ENCODE measurements at places on chromosomes 1 and 21.

DNA sequence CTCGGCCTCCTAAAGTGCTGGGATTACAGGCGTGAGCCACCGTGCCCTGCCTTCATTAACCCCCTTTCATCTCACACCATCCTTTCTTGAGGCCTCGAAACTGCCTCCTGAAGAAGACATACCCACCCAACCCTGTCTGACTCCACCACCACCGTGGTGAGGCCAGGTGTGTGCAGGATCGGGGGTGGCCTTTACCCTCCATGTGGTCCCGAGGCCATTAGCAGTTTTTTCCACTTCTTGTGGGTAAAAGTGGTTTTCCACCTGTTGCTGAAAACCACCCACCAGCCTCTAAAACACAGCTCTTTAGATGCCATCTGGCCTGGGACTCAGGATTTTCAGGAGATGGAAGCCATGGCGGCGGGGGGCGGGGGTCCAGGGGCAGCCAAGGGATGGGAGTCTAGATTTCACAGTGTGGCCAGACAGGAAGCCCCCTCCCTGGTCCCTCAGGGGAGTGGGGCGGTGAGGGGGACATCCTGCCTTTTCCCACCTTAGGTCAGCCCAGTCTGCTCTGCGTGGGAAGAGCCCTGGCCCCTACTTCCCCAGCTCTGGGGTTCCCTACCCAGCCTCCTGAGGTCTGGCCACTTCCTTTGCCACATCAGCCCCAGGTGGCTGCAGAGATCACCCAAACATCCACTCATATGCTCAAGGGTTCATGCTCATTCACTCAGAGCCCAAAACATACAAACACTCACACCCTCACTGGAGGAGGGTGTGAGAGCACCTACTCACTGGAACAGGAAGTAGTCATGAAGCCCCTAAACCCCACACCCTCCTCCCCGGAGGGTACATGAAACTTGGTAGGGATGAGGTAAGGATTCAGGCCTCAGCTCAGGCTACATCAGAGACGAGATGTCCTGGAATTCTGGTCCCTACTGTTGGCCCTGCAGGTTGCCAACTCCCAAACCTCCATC is 2.3 kb downstream of the FGR start:
- DNase-seq = peak; percentile 86

GRCh38 chr21:15514073-15514946 is 215.5 kb upstream of the USP25 start:
- DNase-seq = peak; percentile 86

- DNase-seq = no peak
Measured at GRCh38 chr21:24290151-24290833, 1317.0 kb downstream of the MRPL39 start.

GRCh38 chr1:205241366-205242030 is 13.8 kb downstream of the TMCC2 start:
- DNase-seq = no peak

DNA sequence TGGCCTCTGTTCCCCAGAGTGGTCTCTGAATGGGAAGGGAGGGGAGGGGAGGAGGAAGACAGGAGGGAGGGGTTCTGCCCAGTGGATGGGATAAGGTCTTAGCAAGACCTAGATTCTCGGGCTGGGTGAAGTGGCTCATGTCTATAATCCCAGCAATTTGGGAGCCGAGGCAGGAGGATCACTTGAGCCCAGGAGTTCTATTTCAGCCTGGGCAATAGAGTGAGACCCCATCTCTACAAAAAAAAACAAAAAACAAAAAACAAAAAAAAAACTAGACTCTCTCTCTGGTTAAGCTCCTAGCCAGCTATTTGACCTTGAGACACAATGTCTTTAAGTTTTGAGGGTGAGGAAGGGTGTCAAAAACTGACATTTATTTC is 11.4 kb downstream of the UQCRHL start:
- no peak for DNase-seq

GRCh38 chr1:61343734-61344420 is 261.5 kb downstream of the NFIA start:
- DNase-seq = peak; percentile 78

GRCh38 chr1:162107911-162108310 is 38.4 kb downstream of the NOS1AP start:
- DNase-seq = no peak

DNA sequence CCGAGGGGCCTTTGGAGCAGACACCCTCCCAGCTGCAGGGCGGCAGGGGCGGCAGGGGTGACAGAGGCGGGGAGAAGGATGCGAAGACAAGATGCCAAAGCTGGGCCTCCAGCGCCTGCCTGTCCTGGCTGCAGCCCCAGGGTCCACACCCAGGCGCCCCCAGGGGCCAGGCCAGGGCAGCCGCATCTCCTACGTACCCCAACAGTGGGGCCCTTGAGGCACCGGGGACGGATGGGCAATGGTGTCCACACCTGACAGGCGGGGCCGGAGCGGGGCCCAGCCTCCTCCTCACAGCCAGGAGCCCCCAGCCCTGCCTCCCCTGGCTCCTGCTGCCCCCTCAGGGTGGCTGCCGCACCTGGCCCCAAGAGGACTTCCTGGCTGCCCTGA is 7.2 kb downstream of the B3GALT6 start:
- DNase-seq = no peak

DNA sequence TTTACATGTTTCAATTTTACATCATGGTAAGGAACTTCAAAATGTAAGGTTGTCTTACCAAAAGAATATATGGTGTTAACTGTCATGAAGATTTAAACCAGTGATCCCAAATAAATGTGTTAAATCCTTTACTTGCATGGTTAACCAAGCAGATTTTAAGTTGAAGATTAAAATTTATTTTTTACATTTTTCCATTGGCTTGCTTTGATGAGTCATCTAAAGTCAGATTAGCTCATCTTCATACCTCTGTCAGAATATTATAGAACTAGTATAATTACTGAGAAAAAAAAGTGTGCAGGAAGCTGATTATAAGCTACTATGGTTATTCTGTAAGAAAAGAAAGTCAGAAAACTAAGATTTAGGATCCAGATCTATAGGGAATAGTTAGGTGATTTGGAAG is 95.3 kb upstream of the DPH5 start:
- peak; percentile 5 for DNase-seq

DNA sequence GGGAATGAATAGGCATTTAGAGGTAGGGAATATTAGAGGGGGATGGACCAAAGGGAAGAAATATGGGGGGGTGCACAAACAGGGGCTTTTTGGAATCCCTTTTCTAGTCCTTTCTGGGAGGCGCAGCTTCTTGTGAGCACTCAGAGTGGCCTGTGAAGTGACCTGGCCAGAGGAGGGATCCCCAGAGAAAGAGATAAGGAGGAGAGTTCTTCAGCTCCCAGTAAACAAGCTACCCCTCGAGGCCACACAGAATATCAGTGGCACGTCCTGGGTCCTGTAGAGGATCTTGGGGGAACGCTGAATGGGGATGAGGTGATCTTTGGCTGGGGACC is 19.4 kb downstream of the VANGL2 start:
- DNase-seq = no peak

- no peak for DNase-seq
Measured at GRCh38 chr1:159763686-159764085, 17.1 kb upstream of the DUSP23 start.

DNA sequence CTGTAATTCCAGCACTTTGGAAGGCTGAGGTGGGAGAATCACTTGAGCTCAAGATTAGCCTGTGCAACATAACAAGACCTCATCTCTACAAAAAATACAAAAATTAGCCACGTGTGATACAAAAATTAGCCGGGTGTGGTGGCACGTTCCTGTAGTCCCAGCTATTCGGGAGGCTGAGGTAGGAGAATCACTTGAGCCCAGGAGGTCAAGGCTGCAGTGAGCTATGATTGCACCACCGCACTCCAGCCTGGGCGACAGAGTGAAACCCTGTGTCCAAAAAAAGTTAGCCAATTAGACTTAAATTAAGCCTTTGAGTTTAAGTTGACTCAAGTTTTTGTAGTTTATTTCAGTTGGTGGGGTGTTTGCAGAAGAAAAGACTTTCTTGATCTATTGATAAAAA is 11.8 kb downstream of the CXADR start:
- no peak for DNase-seq

DNA sequence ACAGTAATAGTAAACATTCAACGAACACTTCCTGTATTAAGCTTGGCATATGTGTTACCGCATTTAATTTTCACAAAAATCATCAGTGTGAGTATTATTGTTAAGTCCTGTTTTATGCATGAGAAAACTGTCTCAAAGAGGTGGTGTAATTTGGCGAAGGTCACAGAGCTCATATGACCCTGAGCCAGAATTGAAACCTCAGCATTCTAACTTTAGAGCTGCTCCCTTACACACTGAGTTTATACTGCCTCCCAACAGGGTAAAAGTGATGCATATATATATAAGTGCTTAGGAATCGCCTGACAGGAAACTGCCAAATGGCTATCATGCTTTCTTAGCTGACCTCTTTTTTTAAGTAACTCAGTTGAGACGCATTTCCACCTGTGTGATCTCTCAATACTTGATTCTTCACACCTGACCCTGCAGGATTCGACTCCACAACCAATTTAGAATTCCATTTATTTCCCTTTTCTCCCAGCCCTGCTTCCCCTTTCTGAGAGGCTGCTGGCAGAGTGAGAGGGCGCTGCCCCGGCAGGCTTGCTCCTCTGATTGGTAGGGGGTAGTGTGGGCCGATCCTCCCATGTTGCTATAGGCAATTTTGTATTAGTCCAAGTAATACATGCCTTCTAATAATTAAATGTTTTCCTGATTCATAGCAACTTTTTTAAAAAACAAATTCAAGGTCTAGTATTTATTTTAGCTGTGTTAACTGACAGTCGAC is 40.5 kb downstream of the ZBTB40 start:
- DNase-seq = no peak

Measured in common myeloid progenitor, CD34-positive (primary cell).